LHCN-M2 (cell line): ENCODE measurements at places on chromosomes 12 and 14.

GRCh38 chr12:78489990-78490389 lies 374.6 kb upstream of the SYT1 start:
- no peak for DNase-seq

- DNase-seq = no peak
Observed at GRCh38 chr12:115945491-115945885, 332.0 kb downstream of the MED13L start.

- no peak for DNase-seq
Observed at GRCh38 chr12:67794161-67794560, 145.6 kb downstream of the DYRK2 start.

- DNase-seq = no peak
Observed at GRCh38 chr12:10829994-10830393, 3.8 kb upstream of the TAS2R10 start.

DNA sequence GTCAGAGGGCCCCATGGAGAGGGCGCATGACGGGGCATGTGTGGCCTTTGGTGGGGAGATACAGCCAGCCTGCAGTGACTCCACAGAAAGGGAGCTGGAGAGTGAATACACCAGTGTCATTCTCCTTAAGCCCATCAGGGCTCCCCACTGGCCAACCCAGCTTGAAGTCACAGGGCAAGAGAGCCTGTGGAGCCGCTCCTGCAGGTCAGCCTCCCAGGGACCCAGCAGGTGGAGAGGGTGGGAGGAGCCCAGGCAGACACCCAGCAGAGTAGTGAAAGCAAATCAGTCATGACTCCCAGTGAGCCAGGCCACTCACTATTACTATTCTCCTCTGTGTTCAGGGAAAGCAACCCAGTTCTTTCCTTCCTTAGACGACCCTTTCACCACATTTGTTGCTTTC lies 110.0 kb upstream of the CPM start:
- DNase-seq = no peak

GRCh38 chr14:30221546-30221945 lies 293.9 kb upstream of the PRKD1 start:
- DNase-seq = no peak

DNA sequence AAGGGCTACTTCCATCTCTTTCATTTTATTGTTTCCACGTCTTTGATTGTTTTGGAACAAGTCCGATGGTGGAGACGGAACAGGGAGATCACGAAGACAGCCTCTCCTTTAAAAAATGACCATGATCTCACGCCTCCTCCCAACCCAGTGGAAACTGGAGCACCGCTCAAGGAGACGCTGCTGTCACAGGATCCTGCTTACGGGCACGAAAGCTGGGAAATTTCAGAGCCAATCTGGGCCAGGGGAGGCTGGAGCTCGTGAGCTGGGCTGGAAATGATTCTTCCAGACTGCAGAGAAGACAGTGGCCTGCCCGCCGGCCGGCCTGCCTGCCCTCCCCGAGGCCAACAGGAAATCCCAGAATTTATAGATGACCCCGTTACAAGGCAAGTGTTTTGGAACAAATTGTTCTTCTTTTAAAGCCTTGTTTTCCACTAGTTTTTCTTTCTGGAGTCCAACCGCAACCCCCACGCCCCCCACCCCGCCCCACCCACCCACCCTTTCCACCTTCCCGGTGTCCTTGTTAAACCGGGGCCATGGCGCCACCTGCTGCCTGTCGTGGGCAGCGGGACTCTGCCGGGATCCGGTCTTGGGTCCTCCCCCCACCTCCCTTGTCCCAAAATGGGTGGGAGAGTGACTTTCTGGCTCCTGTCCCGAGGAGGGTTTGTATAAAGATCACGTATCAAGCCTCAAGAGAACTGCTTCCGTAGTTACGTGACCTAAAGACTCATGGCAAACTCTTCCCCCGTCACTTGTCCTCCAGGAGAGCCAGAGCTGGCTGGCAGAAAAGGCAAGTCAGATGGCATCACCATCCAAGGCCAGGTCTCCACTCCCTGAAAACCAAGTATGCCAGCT lies 40.3 kb downstream of the MAP1LC3B2 start:
- DNase-seq = peak; percentile 82

DNA sequence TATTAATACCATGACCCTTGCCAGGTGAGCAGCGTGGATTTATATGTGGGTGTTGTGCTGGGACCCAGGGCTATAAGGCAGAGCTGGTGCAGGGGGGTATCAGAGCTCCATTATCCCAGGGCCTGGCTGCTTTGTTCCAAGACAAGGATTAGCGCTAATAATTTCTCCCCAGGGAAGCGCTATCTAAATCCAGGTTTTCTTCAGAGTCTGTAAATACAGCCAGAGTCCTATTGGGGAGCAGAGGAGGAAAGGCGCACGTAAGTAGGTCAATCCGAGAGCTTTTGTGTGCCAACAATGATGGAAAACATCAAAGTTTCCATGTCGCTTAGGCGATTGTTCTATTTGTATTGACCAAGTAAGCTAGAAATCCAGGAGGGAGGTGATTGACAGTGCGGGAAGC lies 1009.7 kb downstream of the VRK1 start:
- DNase-seq = no peak

DNA sequence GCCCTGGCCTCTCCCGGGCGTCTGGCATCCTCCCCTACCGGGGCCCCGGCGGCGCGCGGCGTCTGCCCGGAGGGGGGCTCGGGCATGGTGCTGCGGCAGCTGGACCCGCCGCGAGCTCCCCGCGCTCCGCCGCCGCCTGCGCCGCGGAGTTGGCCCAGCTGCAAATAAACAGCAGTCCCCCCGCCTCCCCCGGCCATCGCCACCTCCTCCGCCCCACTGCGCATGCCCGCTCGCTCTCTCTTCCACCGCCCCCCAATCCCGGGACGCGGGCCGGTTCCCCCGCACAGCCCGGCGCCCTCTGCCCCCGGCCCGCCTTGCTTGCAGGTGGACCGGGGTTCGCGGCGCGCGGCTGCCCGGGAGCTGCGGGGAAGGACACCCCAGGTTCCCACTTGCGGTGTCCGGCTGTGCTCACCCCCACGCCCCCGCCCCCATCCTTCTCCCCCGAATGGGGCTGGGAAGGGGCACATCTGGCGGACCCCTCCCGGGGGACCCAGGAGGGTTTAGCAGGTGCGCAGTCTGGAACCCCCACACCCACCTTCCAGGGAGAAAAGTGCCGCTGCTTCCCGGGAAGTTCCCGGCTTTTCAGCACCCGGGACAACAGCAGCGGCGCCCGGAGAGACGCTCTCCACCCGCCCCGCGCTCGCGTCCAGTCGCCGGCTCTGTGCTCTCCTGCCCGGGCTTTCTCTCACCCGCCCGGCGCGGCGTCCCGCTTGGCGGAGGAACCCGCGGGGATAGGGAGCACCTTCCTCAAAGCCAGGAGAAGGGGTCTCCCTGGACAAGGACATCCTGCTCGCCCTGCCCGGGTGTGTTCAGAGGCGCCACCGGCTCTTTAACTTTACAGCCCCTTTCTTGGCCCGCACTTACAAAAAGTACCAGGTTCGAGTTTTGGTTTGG lies at the start of gene TMTC1:
TSS of gene TMTC1 (minus strand) at position 170 of the 894 bp plus-strand sequence. CDS start 191 bp downstream, outside the sequence.
- DNase-seq = peak; percentile 58

- peak; percentile 29 for DNase-seq
Observed at GRCh38 chr14:72451054-72451972, 442.6 kb downstream of the DPF3 start.

DNA sequence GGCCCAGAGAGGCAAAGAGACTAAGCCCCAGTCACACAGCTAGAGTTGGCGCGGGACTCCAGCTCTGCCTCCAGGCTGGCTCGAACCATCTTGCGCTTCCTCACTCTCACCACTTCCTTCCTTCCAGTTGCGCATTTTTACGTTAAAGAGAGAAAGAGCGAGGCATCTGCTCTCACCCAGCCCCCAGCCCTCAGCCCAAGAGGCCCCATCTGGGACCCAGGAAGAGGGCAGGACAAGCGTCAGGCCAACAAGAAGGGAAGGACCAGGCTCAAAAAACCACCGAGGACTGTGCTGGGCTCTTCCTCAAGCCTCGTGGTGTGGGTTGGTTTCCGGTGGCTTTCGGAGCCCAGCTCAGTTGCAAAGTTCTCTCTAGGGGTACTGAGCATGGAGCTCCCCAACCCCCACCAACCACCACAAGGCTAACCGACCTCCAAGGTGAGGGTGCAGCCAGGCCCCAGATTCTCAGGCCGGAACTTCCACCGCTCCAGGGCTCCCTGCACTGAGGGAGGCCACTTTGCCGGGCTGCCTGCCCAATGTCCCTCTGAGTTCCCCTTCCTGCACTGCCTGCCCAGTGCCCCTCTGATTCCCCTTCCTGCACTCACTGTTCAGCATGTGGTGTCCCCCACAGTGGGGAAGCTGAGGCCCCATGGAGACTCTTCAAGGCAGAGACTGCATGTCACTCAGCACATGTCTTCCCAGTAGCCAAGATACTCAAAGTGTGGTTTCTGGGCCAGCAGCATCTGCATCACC lies 35.9 kb downstream of the TESC start:
- DNase-seq = no peak

GRCh38 chr12:1916371-1917171 lies 1.9 kb downstream of the CACNA2D4 start:
- no peak for DNase-seq

DNA sequence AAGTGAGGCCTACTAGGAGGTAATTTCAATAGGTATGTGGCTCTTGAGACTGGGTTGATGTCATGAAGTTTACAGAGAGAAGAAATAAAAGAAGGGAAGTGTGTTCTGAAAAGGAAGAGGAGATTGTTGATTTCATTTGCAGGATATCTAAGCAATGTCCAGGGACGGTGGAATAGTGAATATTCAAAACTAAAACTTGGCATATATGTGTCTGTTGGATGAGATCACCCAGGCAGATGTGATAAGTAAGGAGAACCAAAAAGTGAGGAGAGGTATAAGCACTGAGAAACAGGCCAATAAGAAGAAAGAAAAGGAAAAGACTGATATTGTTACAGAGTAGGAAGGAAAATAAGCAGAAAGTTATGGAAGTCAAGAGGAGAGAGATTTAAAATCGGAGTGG lies 255.6 kb downstream of the PDZRN4 start:
- DNase-seq = no peak

DNA sequence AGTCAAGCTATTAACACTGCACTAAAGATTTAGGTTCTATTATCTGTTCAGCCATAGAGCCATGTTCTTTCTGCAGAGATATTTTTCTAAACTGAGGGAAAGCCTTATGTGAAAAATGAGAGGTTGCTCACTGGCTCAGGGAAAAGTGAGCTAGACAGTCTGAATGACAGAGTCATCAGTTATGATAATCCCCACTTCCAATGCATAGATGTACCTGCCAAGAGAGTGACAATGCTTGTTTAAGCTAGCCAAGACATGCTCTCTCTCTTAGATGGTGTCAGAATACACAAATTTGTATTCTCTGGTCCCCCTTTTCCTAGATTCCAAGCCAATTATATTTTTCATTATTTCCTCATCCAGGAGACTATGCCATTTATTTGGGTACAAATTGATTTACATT lies 176.9 kb upstream of the FRMD6 start:
- no peak for DNase-seq

DNA sequence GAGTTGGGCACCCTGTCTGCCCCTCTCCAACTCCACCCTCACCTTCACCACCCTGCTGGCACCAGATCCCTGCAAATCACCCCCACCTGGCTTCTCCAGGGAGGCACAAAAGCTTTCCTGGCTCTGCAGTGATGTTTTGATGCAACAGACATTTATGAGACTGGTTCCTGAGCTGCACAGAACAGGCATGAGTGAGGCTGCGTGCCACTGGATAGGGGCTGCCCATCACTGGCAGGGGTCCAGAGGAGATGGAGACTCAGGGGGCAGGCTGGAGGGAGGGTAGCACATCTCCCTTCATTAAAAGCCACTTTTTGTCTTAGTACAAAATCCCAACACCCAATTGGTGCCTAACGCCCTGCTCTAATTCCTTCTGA lies 17.3 kb upstream of the ZDHHC22 start:
- no peak for DNase-seq

GRCh38 chr12:19915392-19916195 lies 452.7 kb upstream of the PDE3A start:
- DNase-seq = peak; percentile 57

DNA sequence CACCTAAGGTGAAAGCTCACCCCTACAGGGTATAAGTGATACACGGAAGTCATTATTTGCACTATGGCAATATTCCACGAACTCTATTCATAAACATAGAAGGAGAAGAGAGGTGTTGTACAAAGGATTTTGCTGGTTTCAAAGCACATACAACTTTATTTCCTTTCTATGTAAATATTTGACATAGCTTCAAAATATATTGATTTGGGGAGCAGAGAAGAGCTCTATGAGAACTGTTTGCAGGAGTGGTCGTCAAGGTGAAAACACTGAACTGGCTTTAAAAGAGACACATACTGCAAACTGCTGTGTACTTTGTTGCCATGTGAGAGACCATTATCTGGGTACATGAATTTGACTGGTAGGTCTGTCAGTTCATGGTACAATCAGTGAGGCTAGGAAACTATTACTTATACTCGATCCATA lies 16.7 kb downstream of the CNIH1 start:
- no peak for DNase-seq

- no peak for DNase-seq
Observed at GRCh38 chr14:88463318-88463717, 77.9 kb downstream of the SPATA7 start.

- peak; percentile 37 for DNase-seq
Observed at GRCh38 chr14:73025544-73025943, 1.4 kb downstream of the ZFYVE1 start.

- no peak for DNase-seq
Observed at GRCh38 chr14:85315733-85316290, 214.1 kb upstream of the FLRT2 start.

DNA sequence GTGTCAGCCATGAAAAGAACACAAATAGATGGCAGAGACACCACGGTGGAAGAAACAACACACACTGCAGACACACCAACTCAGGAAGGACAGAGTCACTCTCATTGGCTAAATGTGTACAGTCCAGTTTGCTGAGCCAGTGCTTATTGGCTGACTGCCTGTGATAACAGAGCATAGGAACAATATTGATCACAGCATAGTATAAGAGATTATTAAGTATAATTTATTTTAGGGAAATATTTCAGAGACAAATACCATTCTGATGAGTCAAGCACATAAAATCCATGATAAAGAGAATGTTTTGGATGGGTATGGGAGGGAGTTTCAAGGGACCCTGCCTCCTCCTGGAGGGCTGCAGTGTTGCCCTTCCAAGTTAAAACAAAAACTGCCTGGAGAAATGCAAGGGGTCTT lies 50.9 kb downstream of the BTG1 start:
- DNase-seq = peak; percentile 36

DNA sequence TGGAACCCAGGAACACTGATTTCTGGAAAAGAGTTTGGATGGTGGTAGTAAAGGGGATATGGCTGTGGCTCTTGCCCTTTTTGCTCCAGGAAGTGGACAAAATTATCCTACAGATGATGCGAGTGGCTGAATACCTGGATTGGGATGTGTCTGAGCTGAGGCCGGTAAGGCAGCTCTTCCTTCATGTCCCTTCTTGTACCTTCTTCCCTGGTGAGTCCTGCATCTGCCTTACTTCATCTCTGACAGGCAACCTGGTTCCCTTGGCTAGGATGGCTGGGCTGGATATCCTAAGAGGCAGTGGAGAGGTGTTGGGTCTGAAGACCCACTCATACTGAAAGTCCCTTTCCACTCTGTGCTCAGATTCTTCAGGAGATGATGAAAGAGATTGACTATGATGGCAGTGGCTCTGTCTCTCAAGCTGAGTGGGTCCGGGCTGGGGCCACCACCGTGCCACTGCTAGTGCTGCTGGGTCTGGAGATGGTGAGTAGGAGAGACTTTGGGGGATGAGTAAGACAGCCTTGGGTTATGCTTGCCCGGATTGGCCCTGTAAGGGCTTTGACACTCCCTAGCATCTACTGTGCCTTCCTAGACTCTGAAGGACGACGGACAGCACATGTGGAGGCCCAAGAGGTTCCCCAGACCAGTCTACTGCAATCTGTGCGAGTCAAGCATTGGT lies 8.0 kb downstream of the DGKA start:
- DNase-seq = peak; percentile 9

- no peak for DNase-seq
Observed at GRCh38 chr14:105582639-105583038, 56.3 kb downstream of the TMEM121 start.

- DNase-seq = no peak
Observed at GRCh38 chr12:22169376-22169775, 123.4 kb downstream of the CMAS start.
